Progenitor cell of endocrine pancreas (in vitro differentiated cells): ENCODE measurements at places on chromosomes 3 and 15. TPM values are rescaled to one million over a fixed set of nuclear protein-coding genes. Genes with fewer than 3 reads are reported as not detected.

DNA sequence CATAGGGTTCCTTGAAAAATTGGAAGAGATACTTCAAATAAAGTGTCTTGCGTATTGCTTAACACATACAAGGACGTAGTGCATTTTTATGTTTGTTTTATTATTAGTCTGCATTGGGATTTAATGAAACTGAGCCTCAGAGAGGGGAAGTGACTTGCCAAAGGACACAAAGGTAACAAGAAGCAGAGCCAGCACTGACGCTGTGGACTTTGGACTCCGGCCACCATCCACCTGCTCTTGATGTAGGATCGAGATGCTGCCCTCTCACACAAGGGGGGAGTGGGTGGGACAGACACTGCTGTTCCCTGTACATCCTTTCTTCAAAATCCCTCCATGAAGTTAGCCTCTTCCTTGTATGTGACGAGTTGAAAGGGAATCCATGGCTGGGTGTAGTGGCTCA, 435.4 kb upstream of the RGMA start:
- peaks cover 41% of the 10 kb centered on the region for H3K27me3 ChIP-seq
- no peak overlapping the region for H3K4me3 ChIP-seq
- no peaks in the 10 kb centered on the region for H3K36me3 ChIP-seq
- DNase-seq = no peak

GRCh38 chr3:7766530-7766929, 735.1 kb upstream of the LMCD1 start:
- no peak overlapping the region for H3K27ac ChIP-seq
- no peak for DNase-seq
- no peaks in the 10 kb centered on the region for H3K27me3 ChIP-seq
- no peak overlapping the region for H3K4me3 ChIP-seq
- no peaks in the 10 kb centered on the region for H3K36me3 ChIP-seq

GRCh38 chr15:98888820-98889479, 118.6 kb downstream of the PGPEP1L start:
- H3K27ac ChIP-seq = no peak overlapping the region
- no peak for DNase-seq
- H3K36me3 ChIP-seq = peaks cover 3% of the 10 kb centered on the region
- peaks cover 3% of the 10 kb centered on the region for H3K4me1 ChIP-seq
- H3K4me3 ChIP-seq = no peak overlapping the region

GRCh38 chr3:31219131-31219843, 313.4 kb upstream of the STT3B start:
- peaks cover 3% of the 10 kb centered on the region for H3K4me1 ChIP-seq
- H3K4me3 ChIP-seq = no peak overlapping the region
- no peak for DNase-seq
- no peak overlapping the region for H3K27ac ChIP-seq
- H3K27me3 ChIP-seq = peaks cover 2% of the 10 kb centered on the region

GRCh38 chr3:118057086-118057485, 977.6 kb downstream of the IGSF11 start:
- no peaks in the 10 kb centered on the region for H3K4me1 ChIP-seq
- no peak overlapping the region for H3K27ac ChIP-seq
- H3K36me3 ChIP-seq = no peaks in the 10 kb centered on the region
- DNase-seq = no peak

DNA sequence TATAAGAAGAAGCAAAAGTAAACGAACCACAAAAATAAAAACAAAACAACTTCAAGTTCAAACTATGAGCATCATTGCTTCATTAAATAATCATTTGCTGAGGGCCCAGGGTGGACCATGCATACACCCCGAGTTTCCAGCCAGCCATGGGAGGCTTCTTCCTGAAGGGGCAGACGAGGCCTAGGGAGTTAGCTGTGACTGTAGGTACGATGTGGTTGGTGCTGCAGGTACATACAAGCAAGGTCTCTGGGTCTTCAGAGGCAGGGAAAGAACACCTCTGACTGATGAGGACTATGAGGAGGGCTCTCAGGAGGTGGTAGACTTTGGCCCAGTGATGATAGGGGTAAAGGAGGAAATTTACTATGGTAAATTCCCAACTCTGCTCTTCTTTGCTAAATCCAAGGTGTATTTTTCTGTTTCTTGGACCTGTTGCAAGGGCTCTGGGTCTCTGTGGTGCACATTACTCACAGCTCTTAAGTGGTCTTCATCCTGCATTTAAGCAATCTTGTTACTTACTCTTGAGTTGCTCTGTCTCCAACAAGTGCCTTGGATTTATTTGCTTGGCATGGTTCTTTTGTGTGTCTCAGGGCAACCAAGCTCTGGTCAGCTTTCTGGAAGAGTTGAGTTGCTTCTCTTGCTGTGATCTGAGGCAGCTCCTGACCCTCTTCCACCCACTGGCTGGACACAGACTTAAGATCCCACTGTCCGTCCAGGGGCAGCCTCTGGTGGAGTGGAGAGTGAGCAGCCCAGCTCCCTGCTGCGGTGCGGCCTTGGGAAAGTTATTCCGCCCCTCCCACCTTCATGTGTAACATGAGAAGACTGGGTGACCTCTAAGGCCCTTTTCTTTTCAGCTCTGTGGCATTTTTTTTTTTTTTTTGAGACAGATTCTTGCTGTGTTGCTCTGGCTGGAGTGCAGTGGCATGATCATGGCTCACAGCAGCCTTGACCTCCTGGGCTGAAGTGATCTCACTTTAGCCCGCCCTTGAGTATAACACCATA, 56.1 kb upstream of the KIF23 start:
- no peak for DNase-seq
- H3K27ac ChIP-seq = peak overlapping the region; percentile 89
- H3K4me1 ChIP-seq = peaks cover 25% of the 10 kb centered on the region
- H3K4me3 ChIP-seq = peak overlapping the region; percentile 29
- no peaks in the 10 kb centered on the region for H3K36me3 ChIP-seq

DNAJB11 gene
- total RNA-seq = 53.4 and 63.7 TPM in 2 replicates

SPSB4 gene
- 9.5 and 12.7 TPM in 2 replicates for total RNA-seq

SCN11A gene
- total RNA-seq = 1.5 and 1.6 TPM in 2 replicates

CFAP20DC gene
- 8.0 and 10.4 TPM in 2 replicates for total RNA-seq

ARGFX gene
- not detected in 2 replicates for total RNA-seq

DNA sequence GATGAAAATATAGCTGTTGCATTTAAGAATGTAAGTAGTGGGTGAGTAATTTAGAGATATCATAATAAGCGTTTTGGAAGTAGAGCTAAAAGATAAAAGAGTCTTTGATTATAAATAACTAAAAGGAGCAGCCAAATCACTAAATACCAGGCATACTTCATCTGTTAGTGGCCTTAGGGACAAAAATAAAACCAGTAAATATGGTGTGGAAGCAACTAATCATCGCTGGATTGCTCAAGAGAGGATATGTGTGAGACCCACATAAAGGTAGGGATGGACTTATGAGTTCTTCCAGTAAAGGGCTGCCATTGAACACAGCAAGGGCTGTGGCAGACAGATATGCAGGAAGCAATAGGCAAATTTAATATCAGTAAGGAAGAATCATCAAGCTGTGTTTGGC, 356.2 kb downstream of the CNTN4 start:
- H3K36me3 ChIP-seq = no peaks in the 10 kb centered on the region
- no peak overlapping the region for H3K4me3 ChIP-seq
- H3K27me3 ChIP-seq = no peaks in the 10 kb centered on the region
- DNase-seq = no peak
- no peaks in the 10 kb centered on the region for H3K4me1 ChIP-seq

- no peak overlapping the region for H3K4me3 ChIP-seq
- no peaks in the 10 kb centered on the region for H3K27me3 ChIP-seq
- no peaks in the 10 kb centered on the region for H3K4me1 ChIP-seq
- no peak overlapping the region for H3K27ac ChIP-seq
- H3K36me3 ChIP-seq = peaks cover 6% of the 10 kb centered on the region
Measured at GRCh38 chr15:22989576-22990477, 9.7 kb upstream of the CYFIP1 start.
